ENCODE measurements at places on chromosomes 4 and X.

DNA sequence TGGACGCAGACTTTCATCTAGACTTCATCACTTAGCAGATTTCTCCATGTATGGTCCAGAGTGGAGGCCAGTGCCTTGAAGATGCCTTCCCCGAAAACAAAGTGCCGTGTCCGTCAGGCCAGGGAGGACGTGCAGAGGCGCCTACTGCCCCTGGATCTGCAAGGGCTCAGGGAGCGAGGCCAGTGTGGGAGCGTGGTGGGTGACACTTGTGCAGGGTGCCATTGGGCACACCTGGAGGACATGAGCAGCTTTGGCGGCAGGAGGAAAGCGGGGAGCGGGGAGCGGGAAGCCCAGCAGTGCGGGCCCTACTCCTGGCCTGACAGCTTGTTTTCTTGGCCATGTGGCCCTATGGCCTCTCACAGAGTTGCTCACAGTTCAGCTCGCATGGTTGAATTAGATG, 25.8 kb downstream of the WFS1 start:
- no peak for DNase-seq

GRCh38 chr4:148151806-148152205, 290.4 kb downstream of the NR3C2 start:
- DNase-seq, result no peak

DNA sequence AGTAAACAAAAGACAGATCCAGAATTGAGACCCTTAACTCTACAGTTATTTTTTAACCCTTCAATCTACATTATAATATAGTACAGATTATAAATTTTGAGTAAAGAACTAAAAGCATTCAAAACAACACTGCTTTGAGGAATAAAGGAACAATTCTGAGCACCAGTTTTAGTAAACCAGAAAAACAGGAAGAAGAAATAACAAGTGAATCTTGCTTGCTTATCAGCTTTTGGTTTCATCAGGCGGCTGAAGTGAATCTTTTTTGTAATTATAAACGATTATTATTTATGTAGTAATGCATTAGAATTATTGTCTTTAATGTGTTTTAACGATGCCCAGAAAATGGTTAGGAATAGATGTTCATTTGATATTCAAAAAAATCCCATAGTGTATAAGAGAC, 305.4 kb downstream of the ARAP2 start:
- no peak for DNase-seq

GRCh38 chr4:87414816-87415215, 7.6 kb upstream of the NUDT9 start:
- no peak for DNase-seq

DNA sequence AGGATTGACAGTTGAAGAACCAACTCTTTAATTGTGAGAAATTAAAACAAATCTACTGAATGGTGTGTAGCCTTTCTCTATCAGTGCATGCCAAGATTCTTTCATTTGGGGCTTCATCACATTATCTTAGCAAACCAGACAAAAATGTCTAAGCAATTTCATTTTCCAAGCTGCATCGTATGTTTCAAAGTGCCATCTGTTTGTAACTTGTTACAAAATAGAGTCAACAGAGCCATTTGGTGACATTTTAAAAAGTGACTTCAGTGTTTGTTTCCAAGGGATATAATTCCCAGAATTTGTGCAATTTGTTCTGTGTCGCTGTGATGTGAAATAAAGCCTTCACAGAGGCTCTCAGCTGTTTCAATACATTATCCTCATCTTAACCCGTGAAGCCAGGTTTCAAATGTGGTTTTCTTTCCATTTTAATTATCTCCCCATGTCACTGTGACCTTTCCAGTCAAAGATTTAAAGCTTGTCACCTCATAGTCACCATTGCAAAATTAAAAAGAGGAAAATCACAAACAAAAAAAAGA, 46.0 kb upstream of the C1QTNF7 start:
- DNase-seq, result no peak

GRCh38 chr4:110815950-110816349, 193.1 kb upstream of the PITX2 start:
- no peak for DNase-seq

- no peak for DNase-seq
Observed at GRCh38 chr4:139840773-139841172, 175.2 kb downstream of the MGST2 start.

- DNase-seq, result no peak
Observed at GRCh38 chr4:7771541-7772507, 167.8 kb downstream of the AFAP1 start.

- no peak for DNase-seq
Observed at GRCh38 chr4:62709618-62710252, 1509.6 kb downstream of the ADGRL3 start.

DNA sequence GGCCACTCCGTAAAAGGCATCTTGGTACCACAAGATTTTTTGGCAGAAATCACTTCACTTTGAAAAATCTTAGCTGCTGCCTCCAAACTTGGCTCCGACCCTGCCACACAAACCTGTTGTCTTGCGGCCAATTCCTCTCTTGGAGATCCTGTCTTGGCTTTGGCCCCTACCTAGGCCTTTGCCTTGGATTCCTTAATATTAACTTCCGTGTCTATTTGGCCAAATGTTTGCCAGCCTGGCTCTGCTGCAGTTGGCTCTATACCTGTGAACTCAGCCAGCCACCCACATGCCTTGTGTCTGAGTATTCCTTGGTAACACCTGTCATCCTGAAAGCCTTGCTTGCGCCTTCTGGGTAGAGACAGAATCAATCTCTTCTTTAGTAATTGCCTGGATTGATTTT, 12.5 kb downstream of the GRXCR1 start:
- no peak for DNase-seq

GRCh38 chrX:154046031-154046781, 26.5 kb upstream of the IRAK1 start:
- no peak for DNase-seq

- DNase-seq, result no peak
Observed at GRCh38 chr4:154519214-154519613, 27.6 kb upstream of the DCHS2 start.

DNA sequence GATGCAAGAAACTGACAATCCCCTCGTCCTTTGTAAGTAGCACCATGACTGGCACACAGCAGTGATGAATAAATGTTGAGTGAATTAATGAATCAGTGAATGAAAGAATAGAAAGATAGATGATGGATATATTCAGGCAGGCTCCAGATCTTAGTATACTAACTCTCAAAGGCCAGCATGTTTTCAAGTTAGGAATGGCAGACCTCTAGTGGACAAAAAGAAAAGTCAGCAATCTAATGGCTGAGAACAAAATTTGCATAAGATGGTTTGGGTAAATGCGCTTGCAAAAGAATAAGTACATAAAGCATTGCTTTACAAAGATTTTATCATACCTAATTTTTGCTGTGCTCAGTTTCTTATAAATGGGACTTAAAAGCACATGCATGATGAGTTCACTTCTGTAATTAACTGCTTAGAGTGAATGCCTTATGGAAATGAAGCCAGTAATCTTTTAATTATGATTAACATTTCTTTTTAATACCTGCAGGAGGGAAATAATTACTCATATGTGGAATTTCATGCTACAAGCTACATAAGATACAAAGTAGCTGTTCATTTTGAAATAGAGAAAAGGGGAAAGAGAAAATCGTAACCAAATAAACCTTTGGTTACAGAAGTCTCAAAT, 126.9 kb upstream of the GPRIN3 start:
- no peak for DNase-seq

DNA sequence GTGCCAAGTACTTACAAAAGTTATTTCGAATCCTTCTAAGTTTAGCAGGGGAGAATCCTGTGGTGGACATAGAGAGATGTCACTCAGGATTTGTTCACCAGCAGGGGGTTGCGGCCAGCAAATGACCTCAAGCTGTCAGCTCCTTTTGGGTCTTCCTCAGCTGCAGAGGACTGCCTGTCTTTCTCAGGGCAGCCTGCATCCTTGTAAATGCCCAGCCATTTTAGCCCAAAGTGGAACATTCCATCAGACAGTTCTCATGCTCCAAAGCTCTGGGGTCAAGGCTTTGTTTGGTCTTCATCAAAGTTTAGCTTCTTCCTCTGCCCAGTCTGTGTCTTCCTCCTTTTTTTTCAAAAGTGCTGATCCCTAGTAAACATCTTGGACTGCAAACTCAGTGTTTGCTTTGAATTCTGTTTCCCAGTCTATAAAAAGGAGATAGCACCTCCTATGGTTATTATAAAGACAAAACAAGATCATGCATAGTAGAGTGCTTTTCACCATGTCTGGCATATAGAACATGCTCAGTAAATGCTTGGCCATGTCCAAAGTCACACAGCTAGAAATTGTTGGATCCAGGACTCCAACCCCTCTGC, 156.4 kb upstream of the GATB start:
- DNase-seq, result no peak

- DNase-seq, result no peak
Observed at GRCh38 chr4:129614611-129615010, 518.7 kb downstream of the C4orf33 start.

DNA sequence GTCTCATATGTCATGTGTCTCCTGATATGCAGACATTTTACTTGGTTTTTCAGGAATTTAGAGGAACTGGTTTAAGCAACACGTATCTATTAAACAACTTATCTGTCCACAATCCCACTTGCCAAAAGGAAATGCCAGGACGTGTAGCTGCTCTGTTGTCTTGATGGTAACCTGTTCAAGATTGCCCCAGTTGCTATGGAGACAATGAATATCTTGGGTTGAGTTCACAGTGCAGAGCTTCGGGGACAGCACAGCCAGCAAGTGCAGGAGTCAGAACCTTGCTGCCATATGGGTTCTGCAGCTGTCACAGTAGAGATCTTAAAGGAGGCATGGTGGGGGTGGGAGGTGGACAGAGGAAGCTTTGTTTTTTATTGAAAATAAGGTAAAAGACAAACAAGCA, 28.7 kb upstream of the FAM9B start:
- DNase-seq, result no peak

DNA sequence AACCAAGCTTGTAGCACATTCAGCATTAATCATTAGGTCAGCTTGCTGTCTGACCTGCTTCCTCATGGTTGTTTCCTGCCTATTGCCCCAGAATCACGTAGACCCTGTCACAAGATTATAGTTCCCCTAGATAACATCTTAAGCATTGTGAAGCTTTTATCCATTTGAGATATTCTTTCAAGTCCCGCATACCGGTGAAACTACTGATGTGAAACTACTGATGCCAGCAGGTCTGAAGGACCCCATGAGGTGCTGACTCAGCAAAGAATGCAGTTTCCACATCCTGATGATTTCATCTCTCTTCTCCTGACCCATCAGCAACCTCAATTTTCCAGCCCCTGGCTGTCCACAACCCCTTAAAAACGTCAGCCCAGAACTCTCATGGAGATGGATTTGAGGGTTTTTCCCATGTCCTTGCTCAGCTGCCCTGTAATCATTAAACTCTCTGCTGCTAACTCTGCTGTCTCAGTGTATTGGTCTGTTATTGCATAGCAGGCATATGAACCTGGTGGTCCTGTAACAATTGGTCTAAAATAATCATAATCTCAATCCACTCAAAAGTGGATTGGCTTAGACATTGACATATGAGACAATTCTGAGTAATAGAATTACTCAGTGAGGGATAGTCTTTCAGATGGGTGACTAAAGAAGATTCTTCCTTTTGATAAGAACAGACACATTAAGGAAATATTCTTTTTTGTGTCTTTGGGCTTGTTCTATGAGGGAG, 26.3 kb upstream of the UBA6 start:
- no peak for DNase-seq

DNA sequence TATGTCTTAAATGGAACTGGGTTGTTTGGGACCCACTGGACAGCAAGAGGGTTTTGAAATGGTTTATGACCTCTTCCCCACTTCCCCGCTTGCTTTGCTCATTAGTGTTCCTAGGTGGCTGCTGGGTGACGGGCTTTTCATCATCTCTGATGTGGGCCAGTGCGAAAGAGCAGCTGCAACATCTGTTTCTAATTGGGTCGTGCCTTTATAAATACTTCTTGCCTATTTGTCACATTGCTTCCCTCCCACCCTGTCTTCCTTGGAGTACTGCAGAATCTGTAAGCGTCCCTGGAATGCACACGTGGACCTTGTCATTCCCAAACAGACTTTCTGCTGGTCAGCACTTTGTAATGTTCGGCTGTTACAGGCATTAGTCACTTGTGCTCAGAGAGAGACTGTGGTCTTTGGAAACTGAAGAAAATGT, 35.2 kb downstream of the SEPTIN11 start:
- no peak for DNase-seq

- DNase-seq, result no peak
Observed at GRCh38 chrX:116267511-116268040, 97.0 kb downstream of the AGTR2 start.

GRCh38 chr4:169628579-169628978, 8.2 kb downstream of the CLCN3 start:
- no peak for DNase-seq

- no peak for DNase-seq
Observed at GRCh38 chrX:16160729-16161128, 6.6 kb upstream of the MAGEB17 start.

DNA sequence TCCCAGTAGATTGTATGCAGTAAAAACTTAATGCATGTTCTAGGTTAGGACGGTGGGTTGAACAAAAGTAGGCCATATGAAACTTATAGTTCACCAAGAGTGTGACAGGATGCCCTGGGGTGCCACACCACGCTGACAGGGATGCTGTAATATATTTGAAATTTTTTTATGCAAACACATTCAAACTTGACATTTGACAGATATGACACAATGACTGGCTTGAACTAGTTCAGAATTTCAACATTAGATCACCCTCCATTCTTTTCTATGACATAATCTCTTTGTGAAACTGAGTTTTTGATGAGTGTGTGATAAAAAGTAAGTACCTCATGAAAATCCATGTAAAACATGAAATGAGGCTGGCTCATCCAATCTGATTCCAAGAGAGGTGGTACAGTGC, 198.4 kb downstream of the PALLD start:
- DNase-seq, result no peak

DNA sequence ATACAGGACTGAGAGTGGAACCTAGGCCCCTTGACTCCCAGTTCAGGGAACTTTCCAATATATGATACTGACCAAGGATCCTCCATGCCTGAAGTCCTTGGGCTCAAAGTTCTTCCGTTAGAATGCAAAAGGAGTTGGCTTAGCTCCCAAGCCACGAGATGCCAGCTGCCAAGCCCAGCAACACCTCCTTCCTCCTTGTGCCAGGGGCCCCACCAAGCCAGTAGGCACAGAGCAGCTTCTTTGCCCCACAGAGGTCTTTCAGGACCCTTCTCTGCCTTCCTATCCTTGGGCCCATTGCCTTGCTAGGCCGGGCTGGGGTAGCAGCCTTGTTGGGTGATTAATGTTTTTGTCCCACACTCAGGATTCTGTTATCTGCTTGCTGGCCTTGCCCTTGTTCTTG, 105.6 kb downstream of the EFNB1 start:
- no peak for DNase-seq

DNA sequence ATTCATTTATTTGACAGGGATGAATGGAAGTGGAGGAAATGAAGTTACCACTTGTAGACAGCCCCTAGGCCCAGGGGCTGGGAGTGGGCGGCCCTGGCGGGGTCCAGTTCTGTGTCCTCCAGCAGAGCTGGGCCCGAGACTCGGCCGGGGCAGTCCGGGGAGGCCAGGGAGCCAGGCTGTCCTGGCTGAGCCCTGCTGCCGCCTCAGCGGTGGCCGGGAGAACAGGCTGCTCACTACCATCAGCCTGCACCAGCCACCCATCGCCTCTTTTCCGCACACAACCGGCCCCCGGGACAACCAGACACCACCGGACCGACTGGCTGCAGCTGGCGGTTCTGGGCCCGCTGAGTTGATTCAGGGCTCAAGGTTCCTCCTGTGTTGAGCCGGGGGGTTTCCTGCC, 25.6 kb downstream of the CLDN34 start:
- no peak for DNase-seq

All from stimulated activated CD4-positive, alpha-beta T cell treated with anti-CD3 and anti-CD28 coated beads, Interleukin-12 subunit alpha, Interleukin-12 subunit beta, amount 100 ng/mL, for 4 hours (primary cell).